ENCODE measurements at places on chromosomes 16 and 17. TPM values are rescaled to one million over a fixed set of nuclear protein-coding genes. Genes with fewer than 3 reads are reported as not detected.

- no peaks in the 10 kb centered on the region for H3K27me3 ChIP-seq
- peak; percentile 64 for DNase-seq
- no peak overlapping the region for H3K4me3 ChIP-seq
- H3K27ac ChIP-seq, result peak overlapping the region; percentile 91
Observed at GRCh38 chr17:4483012-4483840, 15.5 kb upstream of the SPNS2 start.

DNA sequence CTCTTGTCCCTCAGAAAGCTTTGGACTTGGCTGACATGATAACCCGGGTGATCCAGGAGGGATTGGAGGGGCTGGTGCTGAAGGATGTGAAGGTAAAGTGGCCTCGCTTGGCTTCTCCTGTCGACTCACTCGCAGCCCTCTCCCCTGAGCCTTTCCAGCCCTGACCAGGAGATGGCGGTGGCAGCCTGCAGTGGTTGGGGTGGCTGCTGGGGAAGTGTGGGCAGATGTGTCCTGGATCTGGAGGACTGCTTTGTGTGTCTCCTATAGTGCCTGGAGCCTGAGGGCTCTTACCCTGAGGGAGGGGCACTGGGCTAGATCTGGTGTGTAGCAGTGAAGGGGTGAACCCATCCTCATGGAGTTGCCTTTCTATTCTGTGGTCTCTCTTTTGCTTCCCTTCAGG lies 17.9 kb downstream of the LIG3 start:
- no peaks in the 10 kb centered on the region for H3K4me1 ChIP-seq
- H3K27ac ChIP-seq, result no peak overlapping the region
- no peak overlapping the region for H3K4me3 ChIP-seq
- H3K27me3 ChIP-seq, result no peaks in the 10 kb centered on the region

DNA sequence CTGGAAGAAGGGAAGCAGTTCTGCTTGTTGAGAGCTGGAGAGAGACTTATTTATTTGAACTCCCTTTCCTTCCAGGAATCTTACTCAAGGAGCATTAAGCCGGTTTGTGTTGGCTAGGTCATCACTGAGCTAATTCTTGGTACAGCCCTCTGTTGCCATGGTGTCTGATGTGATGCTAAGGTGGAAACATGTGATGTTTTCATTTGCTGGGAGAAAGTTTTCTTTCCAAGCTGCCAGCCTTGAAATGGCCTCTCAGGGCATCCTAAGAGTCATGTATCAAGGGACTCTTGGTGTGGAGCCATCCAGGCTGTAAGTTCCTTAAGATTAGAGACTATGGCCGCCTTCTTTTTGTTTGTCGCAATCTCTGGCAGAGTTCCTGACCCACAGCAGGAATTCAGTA lies 4.2 kb downstream of the PSKH1 start:
- H3K4me3 ChIP-seq, result no peak overlapping the region
- no peaks in the 10 kb centered on the region for H3K36me3 ChIP-seq
- no peak for DNase-seq

GRCh38 chr17:4721203-4722135 lies 9.8 kb upstream of the MED11 start:
- DNase-seq, result peak; percentile 80
- H3K27me3 ChIP-seq, result no peaks in the 10 kb centered on the region
- no peaks in the 10 kb centered on the region for H3K36me3 ChIP-seq
- no peak overlapping the region for H3K4me3 ChIP-seq
- H3K4me1 ChIP-seq, result peaks cover 18% of the 10 kb centered on the region

The TP53TG3 gene
- polyA plus RNA-seq, result not detected

All from hepatocyte (in vitro differentiated cells).